CD4-positive, alpha-beta T cell (primary cell): ENCODE measurements at places on chromosomes 2 and 18.

DNA sequence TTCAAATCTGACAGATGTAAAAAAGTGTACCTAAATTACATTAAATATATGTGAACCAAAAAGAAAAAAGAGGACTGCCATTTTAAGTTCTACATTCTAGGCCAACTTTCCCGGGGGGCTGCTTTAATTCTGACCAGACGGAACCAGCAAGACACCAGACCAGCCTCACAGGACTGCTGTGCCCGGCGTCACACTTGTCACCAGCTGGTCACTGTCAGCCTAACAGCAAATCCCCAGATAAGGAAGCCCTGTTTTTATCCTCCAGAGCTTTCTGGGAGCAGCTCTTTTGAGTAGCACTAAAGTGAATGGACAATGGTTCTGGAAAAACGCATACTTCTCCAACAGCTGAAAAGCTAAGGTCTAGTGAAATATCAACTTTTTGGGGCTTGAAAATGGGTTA is 35.6 kb downstream of the CYB5A start:
- no peak for DNase-seq

- no peak for DNase-seq
Measured at GRCh38 chr18:12744103-12744502, 41.3 kb downstream of the PSMG2 start.

DNA sequence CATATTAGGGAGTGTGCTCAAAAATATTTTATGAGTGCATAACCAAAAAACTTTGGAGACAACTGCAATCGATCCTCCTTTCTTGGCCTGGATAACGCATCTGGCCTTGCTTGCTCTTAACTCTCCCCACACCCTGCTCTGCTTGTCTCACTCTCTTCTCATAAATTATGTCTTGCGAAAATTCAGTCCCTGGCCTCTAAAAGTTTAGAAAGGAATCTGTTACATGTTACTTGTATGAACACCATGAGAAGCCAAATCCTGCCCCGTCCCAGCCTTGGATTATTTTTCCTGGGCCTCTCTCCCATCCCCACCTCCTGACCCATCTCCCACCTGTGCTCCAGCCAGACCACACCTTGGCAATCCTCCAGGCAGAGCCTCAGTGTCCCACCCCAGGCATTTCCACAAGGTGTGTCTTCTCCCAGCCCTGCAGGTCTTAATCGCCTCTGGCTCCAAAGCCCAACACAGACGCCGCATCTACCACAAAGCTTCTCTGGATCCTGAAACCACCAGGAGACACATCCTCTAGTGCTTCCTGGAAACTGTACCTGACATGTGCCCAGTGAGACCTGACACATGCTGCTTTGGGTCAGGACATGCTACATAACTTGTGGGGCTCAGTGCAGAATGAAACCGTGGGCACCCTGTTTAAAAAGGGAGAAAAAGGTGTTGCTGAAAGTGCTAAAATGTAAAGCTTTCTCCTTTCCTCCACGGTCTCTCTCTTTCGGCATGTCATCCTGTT is 99.6 kb upstream of the ST3GAL5 start:
- DNase-seq, result no peak

DNA sequence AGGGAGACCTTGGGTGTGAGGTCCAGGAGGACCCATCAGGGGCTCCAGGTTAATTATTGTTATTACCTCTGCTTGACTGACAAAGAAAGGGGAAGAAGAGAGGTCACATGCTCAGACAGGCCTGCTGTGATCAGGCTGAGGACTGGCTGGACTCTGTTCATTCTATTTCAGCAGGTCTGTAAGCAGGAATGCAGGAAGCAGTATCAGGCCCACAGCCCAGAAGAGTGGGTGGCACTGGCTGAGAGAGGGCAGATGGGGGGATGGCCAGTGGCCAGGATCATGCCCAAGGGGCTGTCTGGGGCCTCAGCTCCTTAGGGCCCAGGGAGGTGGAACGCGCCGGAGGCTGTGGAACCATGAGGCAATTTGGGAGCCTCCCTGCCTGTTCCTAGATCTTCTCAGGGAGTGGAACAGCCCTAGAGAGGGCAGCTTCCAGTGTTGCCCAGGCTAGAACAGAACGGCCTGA is 43.7 kb upstream of the ZBTB7C start:
- no peak for DNase-seq
